ENCODE measurements at places on chromosomes 2 and 18.

- no peak for DNase-seq
Observed at GRCh38 chr2:227765788-227766372, 20.2 kb downstream of the SCYGR8 start.

DNA sequence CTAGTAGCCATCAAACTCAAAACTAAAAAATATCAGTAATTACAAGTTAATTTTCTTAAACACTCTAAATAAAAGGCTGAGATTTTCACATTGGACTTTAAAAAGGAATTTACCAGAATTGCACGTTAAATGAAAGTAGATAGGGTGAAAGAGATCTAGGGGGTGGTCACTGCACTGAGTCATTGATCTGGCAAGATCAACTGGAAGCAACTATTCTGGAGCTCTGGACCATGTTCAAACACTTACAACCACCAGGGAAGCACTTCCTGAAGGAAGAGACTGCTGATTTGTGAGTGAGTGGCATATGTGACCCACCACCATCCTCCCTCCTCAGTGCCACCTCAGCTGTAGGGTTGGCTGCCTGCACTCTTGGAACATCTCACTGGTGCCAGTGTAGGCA lies 111.8 kb downstream of the UGGT1 start:
- no peak for DNase-seq

- DNase-seq, result no peak
Observed at GRCh38 chr2:182929972-182930371, 63.5 kb upstream of the FRZB start.

GRCh38 chr2:62302631-62303435 lies 106.9 kb downstream of the B3GNT2 start:
- DNase-seq, result no peak

DNA sequence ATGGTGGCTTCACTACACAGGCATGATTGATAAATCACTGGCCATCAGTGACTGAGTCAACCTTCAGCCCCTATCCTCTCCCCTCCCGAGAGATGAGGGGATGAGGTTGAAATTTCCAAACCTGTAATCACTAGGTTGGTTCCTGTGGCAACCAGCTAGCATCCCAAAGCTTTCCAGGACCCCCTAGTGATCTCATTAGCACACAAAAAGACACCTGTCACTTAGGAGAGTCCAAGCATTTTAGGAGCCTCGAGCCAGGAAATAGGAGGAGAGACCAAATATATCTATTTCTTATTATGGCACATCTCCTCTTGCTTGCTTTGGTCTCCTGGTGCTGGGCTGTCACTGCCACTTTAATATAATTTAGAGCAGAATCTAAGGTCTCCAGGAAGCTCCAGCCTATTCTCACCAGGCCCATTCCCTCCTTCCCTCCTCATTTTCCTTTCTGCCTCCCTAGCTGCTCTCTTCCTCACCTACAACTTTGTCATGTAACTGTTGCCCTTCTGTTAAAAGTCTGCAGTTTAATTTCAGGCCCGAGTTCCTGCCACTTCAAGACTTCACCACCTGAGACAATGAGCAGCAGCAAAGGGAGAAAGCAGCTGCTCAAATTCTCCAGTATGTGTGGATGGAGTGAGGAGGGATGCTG lies 33.2 kb upstream of the NAB1 start:
- no peak for DNase-seq

DNA sequence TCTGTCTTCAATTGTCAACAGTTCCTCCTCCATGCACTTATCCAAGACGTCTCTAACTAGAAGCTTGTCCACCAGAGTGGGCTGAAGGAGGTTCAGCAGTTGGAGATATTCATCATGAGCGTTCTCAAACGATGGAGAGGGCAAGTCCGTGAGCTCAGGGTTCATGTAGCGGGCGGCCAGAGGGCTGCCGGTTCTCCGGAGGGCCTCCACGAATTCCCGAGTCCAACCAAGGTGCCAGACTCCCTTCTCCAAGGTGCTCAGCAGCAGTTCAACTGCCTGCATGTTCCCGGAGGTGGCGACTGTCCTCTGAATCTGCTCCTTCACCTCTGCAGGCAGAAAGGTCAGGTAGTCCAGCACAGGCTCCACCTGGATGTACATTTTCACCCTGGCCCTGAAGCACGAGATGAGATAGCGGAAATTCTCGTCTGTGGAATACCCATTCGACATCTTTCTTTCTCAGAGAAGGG lies 590 bp downstream of the IFIH1 start:
- DNase-seq, result no peak

DNA sequence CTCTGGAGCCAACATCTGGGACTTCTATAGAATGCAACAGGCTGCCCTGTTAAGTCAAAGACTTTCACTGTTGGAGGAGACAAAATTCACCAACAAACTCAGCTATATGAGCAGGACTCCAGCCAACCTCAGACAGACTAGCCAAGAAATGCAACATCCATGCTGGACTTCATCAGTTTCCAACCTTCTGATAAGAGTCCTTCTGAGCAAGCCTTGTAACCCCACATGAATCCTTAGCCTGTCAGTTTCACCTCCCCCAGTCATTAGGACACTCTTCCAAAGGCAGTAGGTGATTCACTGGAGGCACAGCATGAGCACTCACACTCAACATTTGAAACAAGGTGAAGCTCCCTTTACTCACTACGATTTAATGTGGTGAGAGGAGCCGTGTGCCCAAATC lies 5.8 kb downstream of the TBC1D8 start:
- DNase-seq, result no peak

DNA sequence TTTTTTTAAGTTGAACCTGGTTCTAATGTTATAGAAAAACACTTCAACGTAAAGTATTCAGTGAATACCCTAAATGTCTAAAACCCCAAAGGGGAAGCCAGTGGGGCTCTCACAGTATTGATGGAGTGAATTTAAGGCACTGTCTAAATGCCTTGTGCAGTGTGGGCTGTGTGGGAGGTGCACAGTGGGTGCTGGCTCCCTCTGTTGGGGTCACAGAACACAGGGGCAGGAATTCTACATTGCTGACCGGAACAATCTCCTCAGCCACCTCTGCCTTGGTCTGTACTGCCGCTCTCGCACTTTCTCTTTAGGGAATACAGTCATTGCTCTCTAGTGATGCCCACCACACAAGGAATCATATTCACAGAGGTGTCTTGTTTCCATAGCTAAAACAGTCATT lies 45.4 kb downstream of the SPRED2 start:
- DNase-seq, result no peak

- no peak for DNase-seq
Observed at GRCh38 chr2:43239981-43240765, 13.8 kb upstream of the ZFP36L2 start.

DNA sequence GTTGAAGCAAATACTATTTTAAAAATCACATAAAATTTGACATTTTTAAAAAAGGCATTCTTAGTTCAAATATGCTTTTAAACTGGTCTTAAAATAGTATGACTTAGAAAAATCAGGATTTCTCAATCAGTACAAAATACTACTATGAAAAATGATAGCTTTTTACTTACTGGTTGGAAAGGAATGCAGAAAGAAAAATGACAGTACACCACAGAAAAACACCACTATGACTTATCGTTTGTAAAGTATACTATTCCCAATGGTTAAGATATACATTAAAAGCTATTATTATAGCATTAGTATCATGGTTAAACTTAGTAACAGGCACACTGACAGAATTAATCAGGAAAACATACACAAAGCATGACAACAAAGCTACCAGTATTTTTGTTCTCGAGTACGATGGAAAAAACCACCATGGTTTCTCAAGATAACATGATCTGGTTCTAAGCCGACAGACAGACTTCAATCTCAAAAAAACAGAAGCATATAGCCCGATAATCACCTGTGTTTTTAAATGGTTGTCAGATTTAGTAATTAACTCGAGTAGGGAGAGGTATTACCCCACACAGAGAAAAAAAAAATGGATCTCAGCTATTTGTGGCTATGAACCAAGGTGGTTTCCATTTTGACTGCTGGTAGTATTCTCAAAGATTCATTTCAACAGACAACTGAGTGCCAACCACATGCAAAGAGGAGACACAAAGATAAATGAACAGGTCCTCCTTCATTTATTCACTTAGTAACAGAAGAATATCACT lies 39.1 kb downstream of the CUL3 start:
- DNase-seq, result no peak

DNA sequence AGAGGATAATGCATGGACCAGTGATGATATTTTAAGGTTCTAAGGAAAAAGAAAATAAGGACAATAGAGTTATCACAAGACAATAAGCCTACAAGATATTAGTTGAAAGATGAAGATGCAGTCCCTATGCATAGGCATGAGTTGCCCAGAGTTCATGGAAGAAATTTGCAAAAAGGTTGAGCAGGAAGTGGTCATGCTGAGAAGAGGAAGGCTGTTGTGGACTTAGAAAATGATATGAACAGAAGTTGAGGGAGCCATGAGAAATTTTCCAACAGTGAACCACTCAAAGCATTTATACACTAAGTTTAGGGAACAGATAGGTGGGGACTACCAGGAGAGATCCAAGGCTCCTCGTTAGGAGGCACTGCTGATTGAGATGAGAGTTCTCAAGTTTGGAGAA lies 3.5 kb downstream of the OSBPL6 start:
- no peak for DNase-seq

DNA sequence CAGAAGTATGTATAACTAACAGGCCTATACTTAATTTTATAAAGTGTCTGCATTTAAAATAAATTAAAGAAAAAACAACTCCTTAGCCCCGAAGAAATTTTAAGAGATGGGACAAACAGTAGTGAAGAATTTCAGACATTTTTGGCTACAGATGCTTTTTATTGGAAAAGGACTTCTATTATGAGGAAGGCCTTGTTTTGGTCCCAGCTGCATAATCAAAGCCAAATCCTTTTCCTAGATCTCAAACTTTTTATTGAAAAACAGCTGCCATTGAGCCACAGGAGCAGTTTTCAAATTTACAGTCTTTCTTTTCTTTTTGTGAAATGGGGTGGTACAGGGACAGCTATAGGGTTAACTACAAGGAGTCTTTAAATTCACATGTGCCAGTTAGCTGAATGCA lies 51.3 kb upstream of the SETBP1 start:
- no peak for DNase-seq

DNA sequence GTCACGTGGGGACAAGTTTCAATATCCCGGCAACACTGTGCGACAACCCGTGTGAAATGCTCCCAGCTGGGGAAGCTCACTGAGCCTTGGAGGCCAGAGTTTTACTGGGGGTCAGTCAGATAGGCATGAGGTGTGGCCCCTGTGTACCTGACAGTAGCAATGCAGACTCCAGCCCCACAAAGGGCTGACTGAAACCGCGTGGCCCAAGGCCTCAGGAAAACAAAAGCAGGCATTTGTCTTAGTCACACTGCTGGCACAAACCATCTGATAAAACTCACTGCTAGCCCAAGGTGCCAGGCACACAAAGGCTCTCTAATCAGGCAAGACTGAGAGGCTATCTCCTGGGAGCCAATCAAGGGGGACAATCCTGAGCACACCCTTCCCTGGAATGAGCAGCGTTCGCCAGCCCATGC lies 786.6 kb upstream of the RAB6C start:
- DNase-seq, result no peak

DNA sequence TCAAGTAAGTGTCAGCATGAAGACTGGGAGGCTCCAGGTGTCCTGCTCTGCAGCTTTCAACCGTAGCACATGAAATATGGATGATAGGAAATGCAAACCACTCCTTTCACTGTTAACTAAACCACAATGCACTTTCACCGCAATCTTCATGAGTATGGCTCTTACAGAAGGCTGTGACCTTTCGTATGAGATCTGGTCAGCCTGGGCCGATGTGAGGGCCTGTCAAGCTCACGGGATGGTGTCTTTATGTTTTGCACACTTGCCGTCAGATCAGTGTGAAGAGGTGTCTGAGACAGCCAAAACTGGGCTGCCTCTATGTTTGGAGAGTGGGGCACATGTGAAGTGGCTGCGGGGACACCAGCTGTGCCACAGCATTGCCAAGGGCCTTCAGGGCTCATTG lies 62.8 kb upstream of the AFF3 start:
- no peak for DNase-seq

GRCh38 chr2:47697000-47697601 lies 85.8 kb upstream of the MSH6 start:
- no peak for DNase-seq

DNA sequence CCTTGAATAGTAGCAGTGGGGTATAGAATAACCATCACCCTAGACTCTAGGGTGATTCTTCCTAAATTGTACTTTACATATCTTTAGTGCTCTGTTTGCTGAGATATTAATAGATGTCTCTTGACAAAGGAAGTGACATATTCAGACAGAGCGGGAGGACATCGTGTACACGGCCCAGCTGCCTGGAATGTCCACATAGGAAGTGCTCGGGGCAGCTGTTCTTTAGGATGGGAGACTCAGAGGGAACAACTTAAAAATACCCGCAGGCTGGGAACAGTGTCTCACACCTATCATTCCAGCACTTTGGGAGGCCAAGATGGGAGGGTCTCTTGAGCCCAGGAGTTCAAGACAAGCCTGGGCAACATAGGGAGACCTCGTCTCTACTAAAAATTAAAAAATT lies 206.1 kb downstream of the FAM210A start:
- DNase-seq, result no peak

DNA sequence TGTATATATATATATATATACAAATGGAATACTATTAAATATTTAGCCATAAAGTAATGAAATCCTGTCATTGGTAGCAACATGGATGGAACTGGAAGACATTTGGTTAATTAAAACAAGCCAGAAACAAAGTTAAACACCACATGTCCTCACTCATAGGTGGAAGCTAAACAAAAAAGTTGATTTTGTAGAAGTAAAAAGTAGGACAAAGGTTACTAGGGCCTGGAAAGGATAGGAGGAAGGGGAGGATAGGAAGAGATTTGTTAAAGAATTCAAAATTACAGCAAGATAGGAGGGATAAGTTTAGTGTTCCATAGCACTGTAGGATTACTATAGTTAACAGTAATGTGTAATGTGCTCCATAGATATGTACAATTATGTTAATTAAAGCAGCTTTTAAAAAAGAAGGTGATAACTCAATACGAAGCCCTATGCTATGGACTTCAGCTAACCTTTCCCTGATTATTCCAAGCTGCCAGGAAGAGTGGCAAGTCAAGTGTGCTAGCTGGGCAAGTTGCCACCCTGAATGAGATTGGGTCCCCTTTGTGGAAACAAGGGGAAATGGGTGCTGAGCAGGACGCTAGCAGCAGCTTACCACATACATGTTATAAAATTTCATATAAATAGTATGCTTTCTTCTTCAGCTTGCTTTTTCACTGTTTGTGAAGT lies 12.3 kb downstream of the MERTK start:
- peak; percentile 29 for DNase-seq

DNA sequence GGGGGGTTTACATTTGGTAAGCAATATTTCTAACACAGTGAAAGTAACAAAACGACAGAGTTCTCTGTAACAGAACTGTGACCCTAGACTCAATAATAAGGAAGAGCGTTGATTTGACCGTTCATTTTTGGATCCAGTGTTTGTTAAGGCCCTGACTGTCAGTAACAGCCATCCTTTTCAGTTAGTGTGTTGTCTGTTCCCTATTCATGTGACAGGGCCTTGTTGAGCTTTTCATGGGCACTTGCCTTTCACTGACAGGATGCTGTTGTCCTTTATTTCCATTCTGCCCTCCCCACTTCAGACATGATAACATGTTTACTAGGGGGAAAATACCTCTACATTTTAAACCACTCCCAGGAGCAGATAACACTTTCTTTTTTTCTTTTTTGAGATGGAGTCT lies 45.8 kb downstream of the MAP4K4 start:
- no peak for DNase-seq

Data from NCI-H2029 treated with DMSO at 0.1 percent for 48 hours (cell line).